Activated CD4-positive, alpha-beta T cell treated with anti-CD3 and anti-CD28 coated beads for 24 hours (primary cell): ENCODE measurements at places on chromosomes 2 and 18.

DNA sequence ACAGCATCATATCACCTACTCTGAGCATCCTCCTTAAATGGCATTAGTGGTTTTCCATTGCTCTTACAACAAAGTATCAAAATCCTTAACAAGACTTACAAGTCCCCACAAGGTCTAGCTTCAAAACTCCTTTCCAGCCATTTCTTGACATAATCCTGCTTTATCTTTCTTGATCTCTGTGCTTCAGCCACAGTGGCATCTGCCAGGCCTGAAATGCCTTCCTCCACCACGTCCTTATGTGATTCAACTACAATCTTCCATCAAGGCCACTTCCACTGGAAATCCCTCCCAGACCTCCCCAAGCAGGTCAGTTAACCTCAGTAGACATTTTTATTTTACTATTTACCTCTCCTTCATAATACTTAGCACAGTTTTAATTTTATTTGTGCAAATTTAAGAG is 83.8 kb upstream of the CCDC150 start:
- no peak for DNase-seq

GRCh38 chr18:54612237-54612636 is 21.2 kb downstream of the DYNAP start:
- no peak for DNase-seq

DNA sequence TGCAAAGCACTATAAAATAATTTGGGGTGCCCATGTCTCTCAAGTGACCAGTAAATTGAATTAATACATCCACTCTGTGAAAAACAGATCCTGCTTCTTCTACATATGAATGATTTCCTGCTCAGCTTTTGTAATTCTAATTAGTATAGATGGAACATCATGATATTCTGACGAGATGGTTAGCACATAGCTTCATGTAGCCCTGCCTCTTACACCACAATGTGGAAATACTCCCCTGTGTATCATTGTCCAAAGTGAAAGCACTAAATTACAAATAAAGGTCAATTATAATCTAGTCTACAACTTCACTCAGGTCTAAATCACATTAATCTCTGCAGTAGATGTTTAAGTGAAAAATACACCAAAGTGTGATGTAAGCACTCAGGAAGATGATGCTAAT is 32.9 kb upstream of the SYT4 start:
- DNase-seq: no peak

DNA sequence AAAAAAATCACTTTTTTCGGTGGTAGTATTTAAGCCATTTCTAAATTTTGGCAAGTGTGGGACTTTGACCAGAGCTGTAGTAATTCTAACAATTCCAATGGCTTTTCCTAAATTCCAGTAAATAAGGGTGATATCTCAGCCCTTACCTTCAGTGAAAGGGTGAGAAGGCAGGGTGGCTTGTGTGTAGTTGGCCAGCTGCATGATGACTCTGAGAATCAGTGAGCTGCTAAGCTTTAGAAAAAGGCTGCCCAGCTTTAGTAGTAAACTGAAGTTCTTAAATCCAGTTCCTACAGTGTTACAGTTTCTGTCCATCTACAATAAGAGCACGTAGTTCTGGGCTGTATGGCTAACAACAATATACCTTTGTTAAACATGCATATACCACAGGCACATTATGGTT is 42.0 kb downstream of the OXER1 start:
- no peak for DNase-seq

GRCh38 chr2:46390036-46390435 is 89.3 kb upstream of the TMEM247 start:
- no peak for DNase-seq

DNA sequence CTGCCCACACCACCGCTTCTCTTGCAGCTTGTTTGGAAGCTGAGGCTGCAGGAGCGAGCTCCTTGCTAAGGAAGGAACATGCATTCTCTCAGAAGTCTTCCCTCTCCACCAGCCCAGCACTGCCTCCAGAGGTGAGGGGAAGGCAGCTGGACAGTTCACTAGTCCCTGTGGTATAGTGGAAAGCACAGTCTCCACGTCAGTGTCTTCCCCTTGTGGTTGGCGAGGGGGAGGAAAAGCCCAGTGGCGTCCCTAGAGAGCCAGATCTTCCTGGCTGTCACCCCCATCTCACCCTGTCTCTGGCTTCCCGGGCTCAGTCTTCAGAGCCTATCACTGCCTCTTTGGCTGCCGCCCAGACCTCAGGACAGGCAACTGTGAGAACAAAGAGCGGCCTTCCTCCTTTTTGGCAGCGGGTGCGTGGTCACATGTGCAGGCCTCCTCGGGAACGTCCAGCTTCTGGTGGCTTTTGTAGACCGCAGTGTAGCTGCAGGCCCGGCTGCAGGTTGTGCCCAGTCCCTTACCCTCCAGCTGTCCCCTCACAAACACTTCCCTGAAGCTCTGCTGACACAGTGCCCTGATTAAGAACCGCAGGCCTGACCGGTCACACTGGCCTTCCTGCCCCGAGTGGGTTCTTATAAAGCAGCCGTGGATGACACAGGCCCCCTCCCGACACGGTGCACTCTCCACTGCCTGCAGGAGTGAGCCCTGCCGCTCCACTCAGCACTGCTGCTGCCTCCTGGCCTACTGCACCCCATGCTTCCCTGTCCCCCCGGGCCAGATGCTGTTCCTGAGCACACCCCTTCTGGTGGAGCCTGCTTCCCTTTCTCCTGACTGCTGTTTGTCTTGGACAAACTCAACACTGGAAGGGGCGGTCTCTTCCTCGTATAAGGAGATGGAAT is 90.9 kb downstream of the RNF144A start:
- DNase-seq: no peak
